Central memory CD8-positive, alpha-beta T cell (primary cell): ENCODE measurements at places on chromosomes 13 and 19.

- DNase-seq: no peak
- no peaks in the 10 kb centered on the region for H3K4me1 ChIP-seq
- H3K27ac ChIP-seq: no peak overlapping the region
Measured at GRCh38 chr13:26025196-26025595, 26.6 kb downstream of the SHISA2 start.

DNA sequence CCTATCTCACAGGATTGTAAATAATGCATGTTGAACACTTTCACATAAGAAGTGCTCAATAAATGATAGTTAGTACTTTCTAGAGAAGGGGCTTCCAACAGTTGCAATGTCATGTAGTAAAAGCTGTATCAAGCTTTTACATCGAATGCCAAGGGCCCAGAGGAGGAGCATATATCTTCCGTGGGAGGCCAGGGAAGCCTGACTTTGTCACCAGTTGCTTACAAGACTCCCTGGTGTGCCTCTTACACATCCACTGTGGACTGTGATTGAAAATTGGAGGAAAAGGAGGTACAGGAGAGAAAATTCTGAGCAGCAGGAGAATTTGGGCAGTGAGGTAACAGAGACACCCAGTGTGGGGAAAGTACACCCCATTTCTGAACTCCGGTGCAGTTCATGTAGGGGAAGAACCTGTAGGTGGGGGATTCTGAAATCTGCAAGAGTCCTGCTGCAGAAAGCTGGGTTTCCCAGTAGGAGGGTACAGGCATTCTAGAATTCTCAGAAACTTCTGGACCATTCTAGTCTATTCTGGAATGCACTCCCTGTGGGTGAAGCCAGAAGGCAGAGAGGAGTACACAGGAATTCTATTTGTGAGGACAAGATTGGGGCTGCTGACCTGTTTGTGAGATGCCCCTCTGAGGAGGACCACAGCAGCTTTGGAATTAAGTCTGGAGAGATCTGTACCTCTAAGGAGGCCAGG, 54.0 kb downstream of the ALOX5AP start:
- H3K4me1 ChIP-seq: peaks cover 5% of the 10 kb centered on the region
- no peak overlapping the region for H3K4me3 ChIP-seq
- DNase-seq: no peak
- no peaks in the 10 kb centered on the region for H3K36me3 ChIP-seq
- no peaks in the 10 kb centered on the region for H3K27me3 ChIP-seq

- no peak for DNase-seq
- no peaks in the 10 kb centered on the region for H3K4me1 ChIP-seq
- H3K36me3 ChIP-seq: no peaks in the 10 kb centered on the region
- peaks cover 57% of the 10 kb centered on the region for H3K27me3 ChIP-seq
- H3K27ac ChIP-seq: no peak overlapping the region
- no peak overlapping the region for H3K4me3 ChIP-seq
Measured at GRCh38 chr13:42594481-42595252, 20.7 kb downstream of the TNFSF11 start.

- H3K36me3 ChIP-seq: peaks cover 37% of the 10 kb centered on the region
- peaks cover 28% of the 10 kb centered on the region for H3K4me1 ChIP-seq
- H3K27ac ChIP-seq: no peak overlapping the region
- no peak overlapping the region for H3K4me3 ChIP-seq
- DNase-seq: no peak
- H3K27me3 ChIP-seq: no peaks in the 10 kb centered on the region
Measured at GRCh38 chr19:12797141-12797587, 4.4 kb downstream of the PRDX2 start.

DNA sequence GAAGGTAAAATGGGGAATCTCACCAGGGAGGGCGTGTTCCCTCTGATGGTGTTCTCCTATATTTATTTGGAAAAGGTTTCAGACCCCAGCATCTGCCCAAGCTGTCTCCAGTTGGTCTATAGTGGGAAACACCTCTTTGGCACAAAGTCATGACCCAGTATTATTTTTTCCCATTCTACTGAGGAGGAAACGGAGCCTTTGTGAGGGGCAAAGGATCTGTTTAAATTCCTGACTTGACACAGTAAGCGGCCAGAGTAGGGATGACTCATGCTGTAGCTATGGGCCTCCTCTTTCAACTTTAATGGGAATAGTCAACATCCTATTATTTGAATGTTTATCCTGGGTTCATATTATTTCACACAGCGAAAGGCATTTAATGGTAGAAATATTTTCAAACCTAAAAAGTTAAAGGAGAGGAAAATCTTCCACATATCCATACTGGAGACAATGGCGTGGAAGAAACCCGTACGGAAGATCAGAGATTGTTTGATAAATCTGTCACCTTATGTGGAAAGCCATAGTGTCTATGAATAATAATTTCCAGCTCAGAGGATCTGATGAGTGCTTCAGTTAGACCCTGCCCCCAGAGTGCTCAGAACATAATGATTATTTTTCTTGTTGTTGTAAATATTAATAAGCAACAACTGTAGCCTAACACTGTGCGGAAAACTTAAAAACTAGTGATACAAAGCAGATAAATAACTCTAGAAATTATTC, 126.0 kb downstream of the FOXO1 start:
- no peak overlapping the region for H3K27ac ChIP-seq
- no peak for DNase-seq
- no peaks in the 10 kb centered on the region for H3K27me3 ChIP-seq
- H3K4me3 ChIP-seq: no peak overlapping the region
- peaks cover 6% of the 10 kb centered on the region for H3K4me1 ChIP-seq
- no peaks in the 10 kb centered on the region for H3K36me3 ChIP-seq

DNA sequence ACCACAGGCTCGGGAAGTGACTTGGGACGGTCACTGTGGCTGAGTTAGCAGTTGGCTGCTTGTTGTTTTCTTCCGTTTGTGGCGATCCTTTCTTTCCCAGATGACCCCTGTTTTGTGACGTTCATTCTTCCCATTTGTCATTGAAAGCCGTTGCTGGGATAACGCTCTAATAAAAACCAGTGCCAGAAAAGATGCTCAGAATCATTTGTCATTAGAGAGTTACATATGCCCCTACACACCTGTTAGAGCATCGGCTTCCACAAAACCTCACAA, 39.3 kb upstream of the MCF2L start:
- H3K27ac ChIP-seq: no peak overlapping the region
- peaks cover 10% of the 10 kb centered on the region for H3K4me1 ChIP-seq
- H3K4me3 ChIP-seq: no peak overlapping the region
- no peak for DNase-seq
- peaks cover 54% of the 10 kb centered on the region for H3K27me3 ChIP-seq

- no peak for DNase-seq
- no peak overlapping the region for H3K4me3 ChIP-seq
Measured at GRCh38 chr13:97615266-97615665, 181.3 kb downstream of the RAP2A start.

GRCh38 chr19:1248139-1248785, at the start of gene MIDN:
TSS of gene MIDN (plus strand) at chr19:1248583. CDS start at chr19:1250297, 1,714 bp downstream.
- peak; percentile 66 for DNase-seq
- H3K4me3 ChIP-seq: peak within 1 kb of the TSS; percentile 94
- H3K36me3 ChIP-seq: peaks cover 41% of the 10 kb centered on the region
- no peaks in the 10 kb centered on the region for H3K27me3 ChIP-seq
- H3K27ac ChIP-seq: peak within 1 kb of the TSS; percentile 88

DNA sequence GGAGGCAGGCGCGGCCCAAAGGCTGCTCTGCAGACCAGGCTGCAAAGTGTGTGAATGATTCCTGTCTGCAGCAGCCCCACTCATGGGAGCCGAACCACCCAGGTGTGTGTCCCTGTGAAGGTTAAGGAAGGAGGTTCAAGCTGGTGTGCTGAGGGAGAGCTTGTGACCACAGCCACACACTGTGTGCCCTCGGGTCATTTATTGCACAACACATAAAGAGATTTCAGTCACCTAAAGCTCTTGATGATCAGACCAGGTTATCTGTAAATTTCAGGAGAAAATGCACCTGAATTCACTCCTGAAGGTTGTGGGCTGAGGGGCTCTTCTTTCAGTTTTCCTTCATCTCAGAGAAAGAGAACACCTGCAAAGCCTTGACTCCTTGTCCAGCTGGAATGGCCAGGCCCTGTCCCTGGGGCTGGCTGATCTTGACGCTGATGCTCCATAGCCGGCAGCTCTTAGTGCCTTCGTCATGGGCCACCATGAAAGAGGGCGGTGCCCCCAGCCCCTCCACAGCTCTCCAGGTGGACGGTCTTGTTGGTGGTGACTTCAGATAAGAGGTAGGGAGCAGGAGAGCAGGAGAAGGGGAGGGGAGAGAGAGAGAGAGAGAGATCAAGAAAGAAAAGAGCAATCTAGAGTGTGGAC, 110.8 kb upstream of the C1QTNF9B start:
- H3K36me3 ChIP-seq: no peaks in the 10 kb centered on the region
- H3K27ac ChIP-seq: no peak overlapping the region
- DNase-seq: no peak
- H3K4me1 ChIP-seq: no peaks in the 10 kb centered on the region
- H3K27me3 ChIP-seq: peaks cover 11% of the 10 kb centered on the region

DNA sequence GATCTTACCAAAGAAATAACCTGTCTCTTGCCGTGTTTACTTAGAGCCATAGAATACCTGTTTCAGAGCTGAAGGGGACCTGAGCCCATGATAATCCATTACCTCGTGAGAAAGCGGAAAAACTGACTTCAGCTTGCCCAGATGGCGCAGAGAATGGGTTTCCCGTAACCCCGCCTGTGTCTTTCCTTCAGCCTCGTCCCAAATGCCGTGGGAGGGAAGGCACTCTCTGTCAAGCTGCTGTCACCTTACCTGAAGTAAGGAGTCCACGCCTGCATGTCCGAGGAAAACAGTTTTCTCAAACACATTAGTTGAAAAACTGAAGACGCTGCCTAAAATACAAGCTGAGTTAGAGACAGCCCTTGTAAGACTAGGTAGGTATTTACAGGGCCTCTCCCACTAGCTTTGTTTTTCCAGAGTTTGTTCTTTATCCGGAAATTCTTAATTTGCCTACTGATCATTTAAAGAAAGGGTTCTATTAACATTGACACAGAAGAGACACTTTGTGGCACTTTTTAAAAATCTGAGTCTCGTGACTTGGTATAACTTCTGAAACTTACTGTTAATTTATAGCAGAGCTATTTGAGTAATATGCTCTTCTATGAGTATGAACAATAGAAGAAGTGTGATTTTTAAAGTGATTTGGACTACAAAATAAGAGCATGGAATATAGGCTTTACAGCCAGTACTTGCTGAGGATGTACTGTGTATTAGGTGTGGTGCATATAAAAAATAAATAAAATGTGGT, 1.3 kb upstream of the INTS6 start:
- peaks cover 42% of the 10 kb centered on the region for H3K4me1 ChIP-seq
- peak overlapping the region; percentile 81 for H3K4me3 ChIP-seq
- no peak for DNase-seq
- peaks cover 32% of the 10 kb centered on the region for H3K36me3 ChIP-seq
- no peaks in the 10 kb centered on the region for H3K27me3 ChIP-seq
